ENCODE measurements at places on chromosomes 5 and 9.

DNA sequence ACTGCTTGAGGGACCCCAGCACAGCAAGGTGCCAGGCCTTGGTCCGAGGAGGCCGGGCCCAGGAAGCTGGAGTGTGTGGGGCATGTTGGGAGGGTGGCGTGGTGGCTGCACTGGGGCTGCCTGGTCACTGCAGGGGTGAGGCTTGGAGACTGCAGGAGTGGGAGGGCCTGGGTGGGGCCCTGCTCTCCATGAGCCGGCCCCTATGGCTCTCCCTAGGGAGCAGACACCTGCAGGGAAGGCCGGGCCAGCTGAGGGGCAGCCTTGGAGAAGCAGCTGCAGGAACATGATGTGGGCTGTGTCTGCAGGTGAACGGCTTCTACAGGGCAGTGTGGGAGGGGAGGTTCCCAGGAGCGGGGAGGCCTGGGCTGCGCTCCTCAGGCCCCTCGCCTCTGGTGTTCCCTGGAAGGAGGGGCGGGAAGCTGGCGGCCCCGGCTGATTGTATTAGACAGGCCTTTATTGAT lies 41.7 kb upstream of the TMEM250 start:
- DNase-seq, result no peak

DNA sequence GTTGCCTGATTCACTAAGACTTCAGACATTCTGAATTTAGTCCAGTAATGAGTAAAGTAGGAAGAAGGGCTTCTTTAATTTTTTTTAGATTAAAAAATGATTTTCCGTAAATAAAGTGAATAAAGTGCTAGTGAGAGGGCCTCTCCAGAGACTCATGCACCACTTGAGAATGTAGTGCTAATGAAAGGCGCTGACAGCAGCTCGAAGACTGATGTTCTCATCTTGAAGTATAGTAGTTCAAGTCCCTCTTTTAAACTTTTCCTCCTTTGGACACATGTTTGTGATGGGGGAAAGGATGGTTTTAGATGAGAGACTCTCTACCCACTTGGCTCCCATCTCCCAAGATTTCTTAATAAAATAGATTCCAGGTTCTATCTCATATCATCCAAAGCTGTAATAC lies 48.5 kb downstream of the G3BP1 start:
- no peak for DNase-seq

DNA sequence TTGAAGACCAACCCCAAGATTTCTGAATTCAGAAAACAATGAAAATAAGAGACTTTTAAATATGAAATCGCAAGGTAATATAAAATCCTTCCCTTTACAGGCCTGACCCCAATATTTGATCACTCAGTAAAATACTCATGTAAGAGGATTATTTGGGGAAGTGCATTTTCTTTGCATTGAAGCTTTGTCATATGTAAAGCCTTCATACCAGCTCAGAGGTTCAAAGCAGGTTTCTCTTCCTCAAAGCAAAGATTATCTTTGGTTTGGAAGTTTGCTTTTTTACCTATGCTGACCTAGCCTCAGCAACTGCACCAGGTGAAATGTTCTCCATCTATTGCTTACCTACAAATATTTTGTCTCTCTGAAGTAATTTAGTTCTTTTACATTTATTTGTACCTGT lies 106.5 kb upstream of the PARP8 start:
- DNase-seq, result no peak

- DNase-seq, result no peak
Observed at GRCh38 chr5:3102531-3102930, 351.1 kb upstream of the IRX2 start.

DNA sequence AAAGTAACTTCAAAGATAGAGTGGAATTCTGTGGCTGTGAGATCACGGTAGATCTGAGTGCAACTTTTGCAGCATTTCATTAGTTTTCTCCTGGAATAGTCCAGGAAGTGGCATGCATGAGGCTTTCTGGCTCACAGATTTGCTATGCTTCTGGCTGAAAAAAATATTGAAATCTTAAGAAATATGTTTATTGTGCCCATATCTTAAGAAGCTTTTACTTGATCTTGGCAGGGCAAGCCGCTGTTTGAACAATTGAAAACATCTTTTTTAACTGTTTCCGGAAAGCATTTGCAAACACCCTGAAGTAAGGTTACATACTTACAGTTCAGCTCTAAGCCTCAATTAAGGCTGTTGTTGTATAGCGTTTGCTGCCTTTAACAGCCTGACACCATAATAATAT lies 135.7 kb upstream of the GDNF start:
- DNase-seq, result no peak

- no peak for DNase-seq
Observed at GRCh38 chr5:91343916-91344315, 39.2 kb downstream of the ARRDC3 start.

DNA sequence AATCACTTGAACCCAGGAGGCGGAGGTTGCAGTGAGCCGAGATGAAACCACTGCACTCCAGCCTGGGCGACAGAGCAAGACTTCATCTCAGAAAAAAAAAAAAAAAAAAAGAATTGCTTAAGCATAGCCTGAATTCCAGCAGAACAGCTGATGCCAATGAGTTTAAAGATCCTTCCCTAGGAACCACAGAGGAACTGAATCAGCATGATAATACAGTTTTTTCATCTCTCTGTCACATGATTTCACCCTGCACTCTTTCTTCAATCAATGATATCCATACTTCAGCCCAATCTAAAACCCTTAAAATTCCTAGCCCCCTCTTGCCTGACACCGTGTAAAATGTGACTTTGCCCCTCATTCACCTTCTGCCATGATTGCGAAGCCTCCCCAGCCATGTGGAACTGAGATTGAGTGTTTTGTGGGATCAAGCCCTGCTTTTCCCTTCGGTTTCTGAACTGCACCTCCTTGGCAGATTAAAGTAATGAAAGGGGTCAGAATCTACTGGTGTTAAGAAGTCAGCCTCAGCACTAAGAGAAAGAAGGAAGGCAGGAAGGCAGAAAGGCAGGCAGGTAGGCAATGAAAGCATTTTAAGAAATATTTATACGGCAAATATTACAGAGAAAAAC lies 20.9 kb upstream of the DMXL1 start:
- DNase-seq, result no peak

- no peak for DNase-seq
Observed at GRCh38 chr5:151288180-151288579, 15.4 kb downstream of the SLC36A3 start.

DNA sequence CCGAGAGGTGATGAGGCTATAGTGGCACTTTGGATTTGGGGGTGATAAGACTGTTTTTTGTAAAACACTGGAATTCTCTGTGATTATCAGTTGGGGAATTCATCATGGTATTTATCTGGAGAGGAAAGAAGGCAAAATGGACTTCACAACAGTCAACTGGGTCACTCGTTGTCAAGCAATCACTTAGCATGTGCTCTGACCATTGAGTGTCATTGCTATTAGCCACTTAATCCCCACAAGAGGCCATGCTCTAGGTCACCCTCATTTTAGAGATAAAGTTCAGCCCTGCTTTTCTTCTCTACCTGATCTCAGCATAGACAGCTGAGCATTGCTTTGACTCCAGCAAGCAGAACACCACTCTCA lies 160.1 kb upstream of the PITX1 start:
- no peak for DNase-seq

GRCh38 chr9:23658376-23659258 lies 167.4 kb downstream of the ELAVL2 start:
- no peak for DNase-seq

DNA sequence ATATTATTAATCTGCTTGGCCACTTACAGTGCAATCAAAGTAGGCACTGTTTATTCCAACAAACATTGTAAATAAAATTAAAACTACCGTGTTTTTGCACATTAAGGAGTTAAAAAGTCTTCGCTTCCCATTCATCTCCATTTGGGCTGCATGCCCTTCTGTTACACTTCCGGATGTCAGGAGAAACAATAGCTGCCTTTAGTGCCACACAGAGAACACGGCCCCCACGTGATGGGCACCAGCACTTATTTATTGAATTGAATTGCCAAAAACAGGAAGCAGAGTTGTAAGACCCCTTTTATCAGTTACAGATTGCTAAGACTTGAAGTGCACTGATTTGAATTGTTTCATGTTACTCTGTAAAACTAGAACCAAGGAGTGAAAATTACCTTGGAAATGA lies 80.4 kb downstream of the LHFPL2 start:
- DNase-seq, result no peak

GRCh38 chr5:67986761-67987160 lies 228.8 kb upstream of the PIK3R1 start:
- no peak for DNase-seq

- DNase-seq, result no peak
Observed at GRCh38 chr5:113902917-113903660, 389.6 kb downstream of the YTHDC2 start.

- DNase-seq, result peak; percentile 26
Observed at GRCh38 chr5:135129307-135129706, 95.3 kb upstream of the PITX1 start.

DNA sequence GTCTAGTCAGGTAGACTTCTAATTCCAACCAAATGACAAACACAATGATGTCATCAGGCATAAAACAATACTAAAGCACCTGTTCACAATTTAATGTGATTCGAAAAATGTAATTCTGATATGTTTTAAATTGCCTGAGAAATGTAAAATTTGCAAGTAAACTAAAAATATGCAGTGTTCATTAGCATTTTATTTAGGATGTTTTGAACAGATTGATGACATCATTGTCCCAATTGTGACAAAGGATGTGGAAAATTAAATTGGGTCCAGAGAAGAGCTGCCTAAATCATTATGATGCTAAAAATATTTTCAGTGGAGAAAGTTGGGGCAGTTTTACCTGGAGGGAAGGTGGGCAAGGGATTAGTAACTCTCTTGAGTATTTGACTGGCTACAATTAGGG lies 86.5 kb downstream of the CFAP90 start:
- DNase-seq, result no peak

GRCh38 chr5:96615223-96615622 lies 47.0 kb upstream of the CAST start:
- DNase-seq, result no peak

DNA sequence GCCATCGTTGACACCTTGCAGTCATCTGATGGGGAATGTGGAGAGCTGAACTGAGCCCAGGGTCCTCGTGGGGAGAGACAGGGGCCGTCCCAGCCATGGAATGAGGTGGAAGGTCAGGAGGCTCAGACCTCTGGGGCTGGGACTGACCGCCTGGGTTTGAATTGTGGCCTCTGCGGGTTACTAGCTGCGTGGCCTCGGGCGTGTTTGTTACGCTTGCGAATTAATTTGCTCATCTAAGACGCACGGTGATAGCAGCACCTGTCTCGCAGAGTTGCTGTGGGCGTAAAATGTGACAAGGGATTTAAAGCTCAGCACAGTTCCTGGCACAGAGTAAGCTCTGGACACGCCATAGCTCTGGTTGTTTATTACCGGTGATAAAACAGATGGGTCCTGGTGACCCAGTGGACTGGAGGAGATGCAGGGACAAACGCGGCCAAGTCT lies 19.4 kb upstream of the DAB2IP start:
- no peak for DNase-seq

DNA sequence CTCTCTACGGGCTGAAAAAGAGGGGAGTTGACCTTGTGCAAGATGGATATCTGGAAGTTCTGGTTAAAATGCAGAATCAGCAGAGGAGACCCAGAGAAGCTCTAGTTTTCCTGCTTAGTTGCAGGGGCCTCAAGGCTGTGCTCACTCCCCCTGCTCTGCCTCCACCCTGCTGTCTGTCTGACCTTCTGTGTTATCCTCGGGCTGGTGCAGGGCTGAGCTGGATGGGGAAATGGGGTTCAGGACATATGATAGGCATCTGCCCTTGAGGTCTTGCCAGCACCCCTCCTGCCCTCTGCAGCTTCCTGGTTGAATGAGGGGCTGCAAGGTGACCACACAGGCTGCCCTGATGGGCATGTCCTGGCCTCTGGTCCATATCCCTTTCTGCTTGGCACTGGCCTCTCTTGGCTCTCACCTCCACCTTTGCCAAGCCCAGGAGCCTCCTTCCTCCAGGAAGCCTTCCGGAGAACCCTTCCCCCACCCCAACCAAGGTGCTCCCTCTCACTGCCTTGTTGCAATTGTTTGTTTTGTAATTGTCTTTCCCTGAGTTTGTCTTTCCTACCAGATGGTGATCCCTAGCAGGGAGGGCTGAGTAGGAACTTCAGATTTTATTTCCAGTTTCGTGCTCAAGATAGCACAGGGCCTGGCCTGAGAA lies 1.3 kb downstream of the TMEM268 start:
- DNase-seq, result no peak

GRCh38 chr9:93114984-93115335 lies 18.9 kb downstream of the CARD19 start:
- no peak for DNase-seq

- no peak for DNase-seq
Observed at GRCh38 chr5:6715271-6715670, 2.0 kb downstream of the TENT4A start.

DNA sequence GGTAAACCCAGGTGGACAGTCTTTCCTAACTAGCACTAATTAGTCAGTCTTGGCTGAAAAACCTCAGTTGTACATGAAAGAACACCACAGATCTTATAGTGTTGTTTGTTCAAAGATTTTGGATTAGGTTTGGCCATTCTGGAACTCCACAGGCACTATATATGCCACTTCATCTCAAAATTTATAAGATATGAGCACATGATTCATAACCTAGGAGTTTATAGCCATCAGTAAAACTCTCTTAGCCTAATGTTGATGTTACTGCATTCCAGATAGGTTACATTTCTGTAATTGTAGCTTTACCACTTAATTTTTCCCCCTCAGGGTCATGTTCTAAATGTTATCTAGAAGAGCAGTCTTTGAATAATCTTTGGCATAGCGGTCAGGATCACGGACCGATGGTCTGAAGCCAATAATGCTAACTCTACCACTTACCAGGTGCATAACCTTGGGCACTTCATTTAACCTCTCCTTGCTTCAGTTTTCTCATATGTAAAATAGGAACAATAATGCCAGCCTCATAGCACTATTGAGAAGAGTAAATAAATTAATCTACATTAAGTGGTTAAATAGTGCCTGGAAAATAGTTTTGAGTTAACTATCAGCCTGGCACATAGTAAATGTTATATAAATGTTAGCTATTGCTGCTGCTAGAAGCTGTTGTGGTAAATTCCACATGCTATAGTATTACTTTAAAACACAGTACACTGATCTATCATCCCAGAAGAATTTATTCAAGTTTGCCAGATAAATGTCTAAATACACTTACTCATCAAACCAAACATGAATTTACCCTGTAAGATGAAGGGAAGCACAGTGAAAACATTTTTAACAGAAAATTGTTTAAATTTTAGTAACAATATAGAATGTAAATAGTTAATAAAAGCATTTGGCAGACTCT lies 743.9 kb downstream of the NR2F1-AS1 start:
- no peak for DNase-seq

- DNase-seq, result no peak
Observed at GRCh38 chr9:126293522-126293889, 33.1 kb upstream of the MVB12B start.

- no peak for DNase-seq
Observed at GRCh38 chr5:179771311-179771895, 22.4 kb upstream of the LTC4S start.

DNA sequence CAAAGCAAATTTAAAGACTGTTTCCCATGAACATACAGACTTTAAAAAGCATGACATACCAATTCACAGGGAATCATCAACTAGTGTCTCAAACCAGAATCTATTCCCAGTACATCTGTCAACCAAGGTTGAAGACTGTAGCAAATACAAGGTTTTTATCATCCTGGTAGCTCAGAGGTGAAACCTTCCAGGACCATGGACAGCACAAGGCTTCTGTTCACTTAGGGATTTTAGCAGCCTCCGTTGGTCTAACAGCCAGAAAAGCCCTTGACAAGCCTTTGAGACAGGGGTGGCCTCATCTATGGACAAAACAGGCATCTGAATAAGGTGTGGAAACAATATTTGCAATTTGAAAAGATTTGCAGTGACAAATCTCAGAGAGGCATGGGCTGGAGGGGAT lies 119.0 kb downstream of the TRIM32 start:
- no peak for DNase-seq
